ENCODE measurements at places on chromosomes 1 and 21.

DNA sequence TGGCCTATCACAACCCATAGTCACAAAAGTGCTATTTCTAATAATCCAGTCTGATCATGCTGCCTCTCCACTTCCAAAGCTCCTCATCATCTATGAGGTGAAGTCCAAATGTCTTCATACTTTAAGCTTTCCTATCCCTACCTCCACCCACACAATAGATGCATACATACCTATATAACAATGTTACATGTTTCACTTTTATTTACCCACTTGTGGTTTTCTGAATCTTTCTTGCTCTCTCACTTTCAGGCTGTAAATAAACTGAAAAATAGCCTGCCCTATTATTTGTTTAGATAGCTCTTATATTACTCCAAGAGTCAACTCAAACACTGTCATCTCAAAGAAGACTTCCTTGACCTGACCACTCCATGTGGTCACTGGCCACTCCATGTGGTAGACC is 406.8 kb upstream of the BEND5 start:
- DNase-seq = no peak

DNA sequence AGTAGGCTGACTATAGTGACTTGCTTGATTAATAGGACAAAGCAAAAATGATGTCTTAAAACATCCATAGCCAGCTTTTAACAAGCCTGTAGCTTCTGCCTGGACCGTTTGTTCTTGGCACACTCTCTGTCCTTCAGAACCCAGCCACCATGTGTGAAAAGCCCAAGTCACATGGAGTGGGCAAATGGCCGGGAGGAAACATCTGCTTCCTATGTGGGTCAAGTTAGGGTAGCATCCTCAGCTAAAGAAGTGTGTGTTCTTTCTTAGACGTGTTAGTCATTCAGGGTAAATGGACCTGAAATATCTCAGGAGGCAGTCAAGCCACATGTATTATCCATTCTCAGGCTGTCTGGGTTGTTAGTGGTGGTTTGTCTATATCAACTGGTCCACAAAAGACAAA is 23.4 kb downstream of the RD3 start:
- DNase-seq = no peak

DNA sequence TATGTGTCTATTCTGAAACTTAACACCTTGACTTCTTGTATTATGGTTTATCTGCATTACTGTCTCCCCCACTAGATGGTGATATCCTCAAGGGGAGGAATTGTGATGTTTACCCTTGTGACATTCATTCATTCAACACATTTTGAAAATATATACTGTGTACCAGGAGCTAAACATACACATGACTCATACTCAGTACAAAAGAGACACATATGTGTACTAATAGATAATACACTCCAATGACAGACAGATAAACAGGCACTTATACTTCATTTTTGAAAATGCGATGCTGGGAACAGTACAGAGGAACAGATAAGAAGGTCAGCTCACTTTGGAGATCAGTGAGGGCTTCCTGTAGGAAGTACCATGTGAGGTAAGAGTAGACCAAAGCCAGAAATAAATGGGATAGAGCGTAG is 8.9 kb upstream of the RAB3GAP2 start:
- no peak for DNase-seq

DNA sequence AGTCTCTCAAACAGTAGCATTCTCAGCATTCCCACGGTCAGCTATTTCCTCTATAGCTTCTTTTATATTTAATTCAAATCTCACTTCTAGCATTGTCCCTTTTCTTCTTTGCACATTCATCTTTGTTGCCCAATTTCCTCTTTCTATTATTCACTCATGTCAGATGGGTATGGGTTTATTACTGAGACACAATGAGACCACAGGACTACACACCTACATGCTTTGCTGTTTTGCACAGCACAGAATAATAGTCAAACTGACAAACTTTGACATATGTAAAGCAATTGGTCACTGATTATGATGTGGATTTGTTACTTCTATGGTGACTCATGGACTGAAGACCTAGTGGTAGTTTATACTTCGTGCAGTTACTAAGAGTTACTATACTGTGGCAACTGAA is 5.8 kb upstream of the CD1C start:
- DNase-seq = no peak

- DNase-seq = no peak
Observed at GRCh38 chr21:35502821-35503220, 453.7 kb upstream of the RUNX1 start.

- DNase-seq = peak; percentile 46
Observed at GRCh38 chr1:1091344-1092148, 17.4 kb upstream of the RNF223 start.

- no peak for DNase-seq
Observed at GRCh38 chr1:205811660-205812059, 1.3 kb downstream of the SLC41A1 start.

GRCh38 chr21:28138272-28138671 is 854.4 kb downstream of the LTN1 start:
- DNase-seq = no peak

- no peak for DNase-seq
Observed at GRCh38 chr1:93552741-93553455, 105.0 kb downstream of the FNBP1L start.

DNA sequence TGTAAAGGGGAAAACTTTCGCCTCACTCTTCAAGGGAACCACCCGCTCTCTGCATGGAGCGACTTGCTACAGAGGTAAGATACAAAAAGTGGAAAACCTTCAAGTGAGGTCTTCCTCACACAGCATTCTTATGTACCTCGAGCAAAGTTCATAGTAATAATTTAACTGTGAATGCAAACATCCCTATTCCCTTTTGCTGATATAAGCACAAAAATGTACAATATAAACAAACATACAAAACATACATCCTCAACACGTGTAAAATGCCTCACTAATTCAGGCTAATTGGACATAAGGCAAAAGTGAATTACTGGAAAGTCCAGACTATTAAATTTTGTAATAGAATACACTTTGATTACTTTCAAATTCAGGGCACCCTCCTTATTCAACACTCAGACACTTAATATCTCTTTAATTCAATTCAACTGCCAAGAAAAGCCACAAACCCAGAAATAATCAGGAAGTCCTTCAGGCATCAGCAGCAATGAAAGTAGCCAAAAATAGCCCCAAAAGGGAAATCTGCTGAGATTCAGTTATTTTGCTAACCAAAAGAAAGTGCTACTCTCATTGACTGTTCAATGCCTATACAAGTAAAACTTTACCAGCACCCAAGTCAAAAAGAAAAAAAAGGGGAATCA is 15.2 kb upstream of the LMX1A start:
- no peak for DNase-seq

DNA sequence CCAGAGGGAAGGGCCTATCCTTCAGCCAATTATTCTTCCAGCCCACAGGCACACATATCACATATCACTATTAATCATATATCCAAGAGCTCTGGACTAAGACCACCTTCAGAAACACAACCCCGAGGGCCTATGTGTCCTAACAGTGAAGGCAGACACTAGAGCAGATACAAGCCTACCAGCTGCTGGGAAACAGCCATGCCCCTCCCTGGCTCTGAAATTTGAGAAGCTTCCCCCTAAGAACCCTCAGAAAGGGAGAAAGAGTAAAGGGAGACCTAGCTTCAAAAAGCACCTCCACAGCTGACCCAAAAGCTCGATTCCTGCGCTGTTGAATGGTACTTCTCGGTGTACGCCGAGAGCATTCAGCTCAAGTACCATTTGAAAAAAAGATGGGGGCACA is 17.4 kb downstream of the CNN3 start:
- no peak for DNase-seq

- DNase-seq = no peak
Observed at GRCh38 chr1:180193141-180194047, 36.7 kb upstream of the LHX4 start.

- no peak for DNase-seq
Observed at GRCh38 chr1:198628067-198628455, 10.8 kb upstream of the PTPRC start.

DNA sequence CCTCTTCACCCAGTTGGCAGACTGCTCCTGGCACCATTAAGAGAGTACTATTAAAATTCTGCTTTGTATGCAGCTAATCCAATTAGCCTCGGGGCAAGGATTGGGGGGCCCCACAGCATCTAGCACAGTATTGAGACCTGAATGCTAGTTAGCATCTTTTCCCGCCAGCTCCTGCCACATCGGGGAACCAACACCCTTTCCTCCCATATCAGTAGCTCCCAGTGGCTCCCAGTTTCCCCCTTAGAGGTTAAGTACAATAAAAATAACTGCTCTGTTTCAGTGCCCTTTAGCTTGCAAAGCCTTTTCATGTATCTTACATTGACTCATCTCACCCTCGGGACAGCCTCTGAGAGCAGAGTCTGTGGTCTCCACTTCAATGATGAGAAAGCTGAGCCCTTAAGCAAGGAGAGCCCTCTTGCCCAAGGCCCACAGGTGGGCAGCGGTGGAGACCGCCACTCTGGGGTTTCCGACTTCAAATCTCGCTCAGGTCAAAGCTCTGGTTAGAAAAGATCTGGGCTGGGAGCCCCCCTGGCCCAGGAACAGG is 4.2 kb upstream of the PMVK start:
- no peak for DNase-seq

GRCh38 chr21:34076835-34077234 is 3.5 kb downstream of the MRPS6 start:
- DNase-seq = no peak

DNA sequence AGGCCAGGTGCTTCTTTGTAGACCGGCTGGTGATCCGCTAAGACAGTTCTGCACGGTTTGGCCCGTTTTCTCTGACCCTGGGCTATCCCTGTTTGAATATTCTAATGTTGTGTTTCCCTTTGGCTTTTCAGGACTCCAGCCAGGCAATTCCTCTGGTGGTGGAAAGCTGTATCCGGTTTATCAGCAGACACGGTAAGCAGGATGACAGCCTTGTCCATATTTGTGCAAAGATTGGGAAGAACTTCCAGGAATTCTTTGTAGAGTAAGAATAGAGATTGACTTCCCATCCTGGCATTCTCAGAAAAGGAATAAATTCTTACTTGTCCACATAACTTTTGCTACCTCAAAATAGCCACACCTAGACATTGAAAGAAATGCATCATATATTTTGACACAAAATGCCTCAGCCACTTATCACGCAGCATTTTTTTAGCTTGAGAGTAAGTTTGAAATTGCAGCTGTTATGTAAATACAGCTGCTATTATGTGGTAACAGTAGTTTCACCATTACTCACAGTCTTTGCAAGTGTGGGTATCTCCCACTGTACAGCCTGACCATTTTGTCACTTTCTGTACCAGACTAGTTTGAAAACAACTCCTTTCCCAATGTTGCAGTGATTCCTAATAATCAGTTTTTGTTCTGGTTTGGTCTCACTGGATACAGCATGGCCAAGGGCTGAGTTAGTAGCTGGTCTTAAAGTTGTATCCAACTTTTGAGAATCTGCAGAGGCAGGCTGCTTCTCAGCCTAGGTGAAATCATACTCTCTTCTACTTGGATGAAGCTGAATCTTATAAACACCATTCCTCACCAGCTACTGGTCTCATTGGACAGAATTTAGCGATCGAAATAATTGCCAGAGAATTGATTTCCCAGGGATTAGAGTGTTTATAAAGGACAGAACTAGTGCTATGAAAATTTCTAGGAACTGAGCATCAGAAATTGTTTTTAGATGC is 40.0 kb upstream of the IKBKE start:
- no peak for DNase-seq

GRCh38 chr1:44619261-44619900 is 54.9 kb downstream of the TMEM53 start:
- DNase-seq = no peak

GRCh38 chr1:63955370-63956145 is 181.7 kb downstream of the ROR1 start:
- DNase-seq = no peak

- DNase-seq = no peak
Observed at GRCh38 chr1:54766726-54767125, 2.4 kb upstream of the PARS2 start.

- DNase-seq = no peak
Observed at GRCh38 chr1:206826394-206826793, 39.0 kb upstream of the IL20 start.

GRCh38 chr21:38241029-38241740 is 15.6 kb upstream of the KCNJ15 start:
- no peak for DNase-seq

- DNase-seq = no peak
Observed at GRCh38 chr1:162040657-162041056, 17.0 kb upstream of the OLFML2B start.

DNA sequence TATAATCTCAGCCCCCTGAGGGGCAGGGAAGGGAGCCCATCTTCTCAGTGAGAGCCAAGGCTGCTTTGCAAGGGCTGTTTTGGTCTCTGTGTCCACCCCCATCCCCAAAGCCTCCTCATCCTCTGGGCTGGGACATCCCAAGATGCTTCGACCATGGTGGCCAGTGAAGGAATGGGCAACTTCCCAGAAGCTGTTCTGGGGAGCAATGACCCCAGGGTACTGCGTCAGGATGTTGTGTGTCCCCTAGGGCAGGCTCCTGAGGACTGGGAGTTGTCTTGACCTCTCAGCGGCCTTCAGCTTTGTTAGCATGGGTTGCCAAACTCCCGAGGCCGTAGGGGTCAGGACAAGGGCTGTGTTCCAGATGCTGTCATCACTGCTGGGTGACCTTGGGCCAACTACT is 238.4 kb upstream of the POU3F1 start:
- no peak for DNase-seq

DNA sequence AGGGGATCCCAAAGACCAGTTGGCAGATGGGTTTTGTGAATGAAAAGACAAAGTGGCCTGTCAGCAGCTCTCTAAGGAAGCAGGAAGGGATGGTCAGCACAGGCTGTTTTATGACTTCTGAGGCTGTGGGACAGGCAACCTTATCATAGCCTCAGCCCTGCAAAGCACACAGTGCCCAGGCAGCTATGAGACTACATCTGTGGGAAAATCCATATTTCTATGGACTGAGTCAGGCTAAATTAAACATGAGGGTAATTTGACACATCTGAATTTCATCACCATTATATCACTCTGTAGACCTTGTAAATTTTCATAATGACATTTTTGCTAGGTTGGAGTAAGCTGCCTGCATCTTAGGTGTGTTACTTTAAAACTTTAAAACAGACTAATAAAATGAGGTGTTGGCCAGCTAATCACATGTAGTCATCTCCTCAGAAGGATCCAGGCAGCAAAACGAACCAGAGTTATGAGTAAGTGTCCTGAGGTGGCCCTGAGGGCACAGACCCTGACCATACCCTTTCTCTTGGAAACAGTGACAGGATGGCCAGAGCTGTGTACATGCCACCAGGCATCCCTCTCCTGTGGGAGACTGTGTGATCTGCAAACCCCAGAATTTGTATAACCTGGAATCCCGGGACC is 14.6 kb downstream of the NGF start:
- no peak for DNase-seq

All from CD8-positive, alpha-beta memory T cell (primary cell).